ENCODE measurements at places on chromosomes 13 and 19.

DNA sequence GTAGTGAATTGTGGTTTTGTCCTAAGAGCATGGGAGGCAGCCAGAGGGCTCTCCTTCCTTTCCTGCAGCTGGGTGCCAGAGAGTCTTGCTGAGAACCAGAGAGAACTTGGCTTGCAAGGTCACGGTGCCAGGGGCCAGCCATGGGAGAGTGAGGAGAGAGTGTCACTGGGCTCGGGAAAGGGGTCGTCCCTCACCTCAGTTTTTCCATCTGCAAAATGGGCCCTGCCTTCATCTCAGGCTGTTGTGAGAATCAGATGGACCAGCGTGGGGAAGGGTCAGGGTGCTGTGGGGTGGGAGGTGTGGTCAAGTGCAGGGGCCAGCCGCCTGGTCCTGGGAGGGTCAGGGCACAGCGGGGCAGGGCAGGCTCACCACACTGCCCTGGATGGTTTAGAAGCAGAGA is 7.3 kb downstream of the LRP3 start:
- no peak for DNase-seq

DNA sequence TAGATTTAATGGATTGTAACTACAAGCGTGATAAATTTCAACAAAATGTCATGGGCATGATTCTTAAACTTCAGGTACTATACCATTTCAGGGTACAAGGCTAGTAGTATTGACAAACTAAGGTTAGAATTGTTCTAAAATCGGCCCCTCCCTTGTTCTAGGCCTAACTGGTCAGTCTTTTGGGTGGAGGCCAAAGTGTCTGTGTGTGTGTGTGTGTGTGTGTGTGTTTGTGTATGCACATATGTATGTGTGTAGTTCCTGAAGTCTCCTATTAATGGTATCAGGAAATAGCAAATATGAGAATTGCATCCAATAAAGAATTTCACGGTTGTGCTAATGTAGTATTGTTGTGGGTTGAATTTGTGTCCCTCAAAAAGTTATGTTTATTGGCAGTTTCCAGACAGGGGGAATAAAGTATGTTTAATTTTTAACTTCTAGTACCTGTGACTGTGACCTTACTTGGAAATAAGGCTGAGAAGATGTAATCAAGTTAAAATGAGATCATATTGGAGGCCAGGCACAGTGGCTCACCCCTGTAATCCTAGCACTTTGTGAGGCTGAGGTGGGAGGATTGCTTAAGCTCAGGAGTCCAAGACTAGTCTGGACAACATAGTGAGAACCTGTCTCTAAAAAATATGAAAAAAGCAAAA is 119.2 kb downstream of the KLF5 start:
- no peak for DNase-seq

DNA sequence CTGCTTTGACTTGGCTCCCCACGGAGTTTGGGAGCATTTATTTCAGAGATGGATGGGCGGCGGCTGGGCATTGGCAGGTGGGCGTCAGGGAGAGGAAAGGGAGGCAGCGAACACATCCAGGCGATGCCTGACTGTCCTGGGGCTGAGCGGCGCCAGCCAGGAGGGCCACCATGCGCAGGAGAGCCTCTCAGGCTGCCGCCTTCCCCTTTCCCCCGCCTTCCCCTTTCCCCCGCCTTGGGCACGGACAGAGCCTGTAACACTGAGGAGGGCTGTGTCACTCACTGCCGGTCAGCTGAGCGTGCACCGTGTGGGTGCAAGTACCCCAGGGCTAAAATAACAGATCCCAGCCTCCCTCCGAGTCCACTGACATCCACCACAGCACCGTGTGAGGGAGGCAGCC is 11.4 kb downstream of the MCF2L start:
- no peak for DNase-seq

- peak; percentile 97 for DNase-seq
Observed at GRCh38 chr19:49664171-49665035, 1.3 kb downstream of the IRF3 start.

DNA sequence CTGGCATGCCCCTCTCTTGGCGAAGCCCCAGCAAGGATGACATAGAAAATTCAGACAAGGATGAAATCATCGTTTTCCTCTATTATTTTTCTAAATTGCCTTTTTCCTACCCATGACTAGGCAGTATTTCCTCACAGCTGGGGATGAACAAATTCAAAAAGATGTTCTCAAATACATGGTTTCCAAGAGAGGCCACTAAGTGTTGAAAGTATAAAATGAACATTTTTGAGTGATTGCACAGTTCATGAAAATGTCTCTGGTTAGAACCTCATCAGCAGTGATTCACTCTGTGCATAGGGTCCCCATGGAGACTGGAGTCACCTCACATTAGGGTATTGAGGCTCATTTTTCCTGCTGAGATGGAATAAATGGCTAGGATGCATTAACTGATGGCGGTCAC is 373.7 kb downstream of the DNAJC15 start:
- no peak for DNase-seq

- DNase-seq: no peak
Observed at GRCh38 chr13:100362781-100363180, 225.8 kb downstream of the GGACT start.

DNA sequence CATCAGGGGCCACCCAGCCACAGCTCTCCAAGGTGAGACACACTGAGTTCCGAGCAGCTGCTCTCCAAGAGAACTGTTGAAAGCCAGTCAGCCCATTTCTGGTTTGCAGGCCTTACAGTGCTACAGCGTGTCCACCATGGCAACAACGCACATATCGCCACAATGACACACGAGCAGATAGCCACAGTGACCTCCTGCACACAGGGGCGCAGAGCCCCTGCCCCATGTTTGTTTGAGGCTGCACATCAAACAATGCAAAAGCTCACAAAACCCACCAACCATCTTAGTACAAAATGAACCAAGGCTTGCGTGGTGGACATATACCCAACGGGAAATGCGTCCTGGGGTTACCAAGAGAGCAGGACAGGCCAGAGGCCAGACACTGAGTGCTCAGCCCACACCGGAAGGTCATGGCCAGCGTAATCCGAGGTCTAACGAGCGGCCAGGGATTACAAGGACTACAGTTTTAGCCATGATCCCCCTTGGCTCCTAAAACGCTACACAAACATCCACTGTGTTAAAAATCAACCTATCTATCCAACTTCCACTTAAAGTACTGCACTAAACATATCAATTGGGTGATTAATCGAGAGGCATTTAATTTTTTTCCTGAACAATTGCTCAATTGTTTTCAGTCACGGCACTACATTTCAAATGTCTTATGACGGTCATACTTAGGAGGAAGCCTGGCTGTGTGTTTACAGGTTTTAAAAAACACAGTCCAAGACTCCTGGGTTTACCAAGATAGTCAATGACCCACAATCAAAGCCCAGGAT is 56.0 kb downstream of the STK24 start:
- peak; percentile 42 for DNase-seq

DNA sequence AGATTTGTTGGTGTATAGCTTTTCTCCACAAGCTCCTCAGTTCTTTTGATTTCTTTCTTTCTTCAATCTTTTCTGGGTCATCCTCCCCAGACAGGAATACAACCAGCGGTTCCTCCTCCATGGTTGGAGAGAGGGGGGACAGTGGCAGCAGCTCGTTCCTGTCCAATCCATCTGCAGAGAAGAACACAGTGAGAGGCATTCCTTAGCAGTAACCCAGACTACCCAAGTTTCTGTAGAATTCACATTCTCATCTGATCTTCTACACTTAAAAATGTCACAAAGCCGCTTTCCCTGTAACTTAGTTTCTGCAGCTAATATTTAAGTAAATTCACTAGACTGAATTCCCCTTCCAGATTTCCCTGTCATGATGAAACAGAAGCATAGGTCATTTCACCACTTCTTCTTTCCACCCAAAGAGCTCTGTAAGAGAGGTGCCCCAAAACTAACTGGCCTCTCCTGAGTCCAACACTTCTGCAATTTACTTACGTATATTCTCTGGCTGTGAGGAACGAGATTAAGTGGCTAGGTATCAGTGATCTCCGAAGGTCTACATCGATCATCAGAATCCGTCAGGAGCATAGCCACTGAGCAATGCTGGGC is 171.9 kb downstream of the TBC1D4 start:
- DNase-seq: no peak

GRCh38 chr19:1412995-1413800 is 5.8 kb downstream of the DAZAP1 start:
- no peak for DNase-seq

DNA sequence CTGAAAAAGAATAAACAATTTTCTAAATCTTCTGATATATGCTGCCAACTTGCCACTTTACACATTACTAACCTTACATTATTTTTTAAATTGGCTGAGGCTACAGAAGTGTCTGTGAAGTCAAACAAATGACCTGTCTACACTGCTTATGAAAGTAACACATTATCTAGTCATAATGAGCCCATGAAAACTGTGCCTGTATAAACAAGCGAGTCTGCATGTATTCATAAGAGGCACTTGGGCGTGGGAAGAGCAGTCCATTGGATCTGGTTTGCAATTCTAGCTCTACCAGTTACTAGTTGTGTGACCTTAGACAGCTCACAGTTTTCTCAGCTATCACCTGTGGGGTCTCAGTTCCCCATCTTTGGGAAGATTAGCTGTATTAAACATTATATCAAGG is 3.1 kb downstream of the VPS36 start:
- DNase-seq: no peak

DNA sequence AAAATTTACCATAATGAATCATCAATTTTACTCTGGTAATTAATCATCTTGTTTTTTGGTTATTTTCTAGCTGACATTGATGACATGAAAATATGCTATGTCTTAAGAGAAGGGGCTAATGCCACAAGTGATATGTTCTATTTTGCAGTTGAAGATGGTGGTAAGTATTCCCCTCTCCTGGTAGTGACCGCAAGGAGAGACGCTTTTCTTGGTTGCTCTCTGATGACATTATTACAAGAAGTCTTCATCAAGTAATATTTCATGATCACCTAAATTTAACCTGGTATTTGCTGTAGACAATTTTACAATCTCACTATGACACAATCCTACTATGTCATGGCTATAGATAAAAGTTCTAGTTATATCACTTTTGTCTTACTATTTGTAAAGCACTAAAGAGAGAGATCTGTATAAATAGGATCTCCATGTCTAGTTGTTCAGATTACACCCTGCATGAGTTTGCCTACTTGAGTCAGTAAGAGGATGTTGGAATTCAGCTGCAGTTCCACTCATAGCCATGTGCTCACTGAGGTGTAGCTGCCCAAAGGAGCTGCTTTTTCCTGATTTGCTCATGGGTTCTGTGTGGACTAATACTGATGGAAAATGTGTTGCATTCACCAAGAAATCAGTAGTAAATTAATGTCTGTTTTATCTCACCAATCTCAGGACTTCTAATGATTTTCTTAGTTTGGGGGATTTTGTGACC is 10.9 kb downstream of the FREM2 start:
- no peak for DNase-seq

DNA sequence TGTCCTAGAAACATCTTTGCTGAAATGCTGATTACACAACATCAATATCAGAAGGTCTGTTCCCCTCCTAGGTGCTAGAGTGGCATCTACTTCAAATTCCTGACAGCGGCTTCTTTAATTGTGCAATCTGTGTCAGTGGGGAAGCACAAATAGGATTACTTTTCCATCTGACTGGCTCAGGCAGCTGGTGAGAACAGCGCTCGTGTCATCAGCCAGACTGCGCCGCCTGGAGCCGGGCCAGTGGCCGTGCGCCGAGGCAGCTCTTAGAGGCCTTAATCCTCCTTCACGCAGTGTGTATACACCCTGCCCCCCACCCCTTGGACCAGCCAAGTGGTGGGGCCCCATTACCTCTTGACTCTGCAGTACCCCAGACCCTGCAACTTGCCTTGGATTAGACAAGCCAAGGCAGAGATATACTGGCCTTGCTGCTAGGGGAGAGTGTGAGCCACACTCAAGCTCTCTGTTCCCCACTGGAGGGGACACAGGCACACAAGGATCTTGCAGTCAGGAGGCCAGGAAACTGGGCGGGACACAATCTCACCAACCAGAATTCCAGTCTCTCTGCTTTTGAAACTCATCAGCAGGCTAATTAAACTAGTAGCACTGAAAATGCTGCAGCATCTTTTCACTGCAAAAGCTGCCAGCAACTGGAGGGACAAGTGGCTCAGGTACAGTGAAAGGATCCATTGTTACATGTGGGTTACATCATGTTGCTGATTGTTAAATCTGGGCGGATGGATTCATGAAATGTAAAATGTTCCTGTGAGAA is 48.9 kb upstream of the EPHX3 start:
- no peak for DNase-seq

DNA sequence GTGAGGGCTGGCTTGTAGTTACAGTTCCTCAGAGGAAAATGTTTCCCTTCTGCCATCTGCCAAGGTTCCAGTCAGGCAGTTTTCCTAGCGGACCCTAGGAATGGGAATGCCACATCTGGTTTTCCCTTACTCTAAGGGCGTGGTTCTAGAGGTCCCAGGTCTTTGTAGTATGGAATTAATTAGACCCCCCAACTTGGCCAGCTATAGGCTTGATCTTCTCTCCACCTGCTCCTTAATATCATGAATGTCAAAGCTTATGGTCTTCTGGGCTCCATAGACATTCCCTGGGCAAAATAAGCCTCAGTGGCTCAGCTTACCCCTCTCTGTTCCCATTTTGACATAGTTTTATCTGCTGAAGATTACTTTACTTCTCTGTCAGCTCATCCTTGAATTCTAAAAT is 70.0 kb downstream of the ZNF568 start:
- DNase-seq: no peak

- no peak for DNase-seq
Observed at GRCh38 chr13:27770809-27771208, 21.5 kb upstream of the GSX1 start.

DNA sequence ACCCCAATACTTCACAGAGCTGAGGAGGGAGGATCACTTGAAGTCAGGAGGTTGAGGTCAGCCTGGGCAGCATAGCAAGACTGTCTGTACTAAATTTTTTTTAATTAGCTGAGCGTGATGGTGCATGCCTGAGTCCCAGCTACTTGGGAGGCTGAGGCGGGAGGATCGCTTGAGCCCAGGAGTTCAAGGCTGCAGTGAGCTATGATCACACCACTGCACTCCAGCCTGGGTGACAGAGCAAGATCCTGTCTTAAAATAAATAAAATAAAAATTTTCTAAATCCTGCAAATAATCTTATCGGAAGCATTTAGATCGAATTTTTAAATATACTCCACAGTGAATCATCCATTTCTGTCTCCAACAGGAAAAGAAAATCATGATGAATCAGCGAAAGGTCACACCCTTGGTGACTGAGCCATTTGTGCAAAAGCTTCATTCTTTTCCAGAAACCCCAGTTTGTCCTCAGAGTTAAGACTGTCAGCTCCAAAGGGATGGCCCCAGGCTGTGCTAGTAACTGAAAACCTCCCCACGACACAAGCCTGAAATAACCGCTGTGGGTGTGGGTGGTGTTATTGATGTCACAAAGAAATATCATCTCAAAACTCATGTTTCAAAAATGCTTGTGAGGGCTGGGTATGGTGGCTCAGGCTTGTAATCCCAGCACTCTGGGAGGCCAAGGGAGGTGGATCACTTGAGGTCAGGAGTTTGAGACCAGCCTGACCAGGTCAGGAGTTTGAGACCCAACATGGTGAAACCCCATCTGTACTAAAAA is 167.6 kb downstream of the PTPRS start:
- no peak for DNase-seq

All from activated CD8-positive, alpha-beta memory T cell treated with anti-CD3 and anti-CD28 coated beads, Interleukin-2, amount 50 U/mL, for 48 hours (primary cell).